Esophagus squamous epithelium (tissue), 5 donors: ENCODE measurements at places on chromosomes 5 and 9.

DNA sequence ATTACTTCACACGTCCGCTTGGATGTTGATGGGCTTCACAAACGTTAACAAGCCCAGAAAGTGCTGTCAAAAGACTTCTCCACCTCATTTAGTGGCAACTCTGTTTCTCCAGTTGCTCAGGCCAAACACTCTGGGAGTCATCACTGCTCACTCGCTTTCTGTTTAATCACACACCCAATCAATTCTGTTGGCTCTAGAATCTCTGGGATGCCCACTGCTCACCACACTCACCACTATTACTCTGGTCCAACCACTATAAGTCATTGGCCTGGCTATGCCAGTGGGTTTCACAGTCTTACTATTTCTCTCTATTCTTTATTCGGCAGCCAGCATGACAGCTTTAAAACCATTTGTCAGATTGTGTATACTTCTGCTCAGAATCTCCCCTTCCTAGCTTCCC, 163.5 kb downstream of the KDM4C start:
- no peak overlapping the region for H3K27ac ChIP-seq
- H3K36me3 ChIP-seq, result no peaks in the 10 kb centered on the region
- DNase-seq, result no peak
- no peaks in the 10 kb centered on the region for H3K27me3 ChIP-seq
- no peak overlapping the region for H3K4me3 ChIP-seq
- H3K4me1 ChIP-seq, result no peaks in the 10 kb centered on the region

GRCh38 chr5:73094415-73094814, 26.0 kb upstream of the TMEM171 start:
- H3K27ac ChIP-seq, result no peak overlapping the region
- H3K4me3 ChIP-seq, result no peak overlapping the region
- no peaks in the 10 kb centered on the region for H3K4me1 ChIP-seq
- no peaks in the 10 kb centered on the region for H3K27me3 ChIP-seq
- DNase-seq, result no peak

DNA sequence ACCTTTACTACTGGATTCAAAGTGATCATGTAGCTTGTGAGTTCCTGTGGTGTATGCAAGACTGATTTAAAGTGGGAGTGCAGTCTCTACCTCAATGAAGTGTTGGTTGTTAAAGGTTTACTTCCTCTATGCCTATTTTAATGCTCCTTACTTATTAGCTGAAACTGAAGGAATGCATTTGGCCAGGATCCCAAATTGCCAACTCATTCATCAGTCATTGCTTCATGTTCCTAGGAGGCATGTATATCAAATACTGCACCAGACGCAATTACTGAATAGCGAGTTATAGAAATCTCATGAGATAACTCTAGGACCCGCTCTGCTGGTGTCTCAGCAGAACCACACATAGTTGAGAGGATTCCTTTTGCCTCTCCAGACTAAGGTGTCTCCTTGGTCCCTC, 143.0 kb upstream of the RPS23 start:
- no peaks in the 10 kb centered on the region for H3K36me3 ChIP-seq
- no peaks in the 10 kb centered on the region for H3K27me3 ChIP-seq
- no peak overlapping the region for H3K27ac ChIP-seq

DNA sequence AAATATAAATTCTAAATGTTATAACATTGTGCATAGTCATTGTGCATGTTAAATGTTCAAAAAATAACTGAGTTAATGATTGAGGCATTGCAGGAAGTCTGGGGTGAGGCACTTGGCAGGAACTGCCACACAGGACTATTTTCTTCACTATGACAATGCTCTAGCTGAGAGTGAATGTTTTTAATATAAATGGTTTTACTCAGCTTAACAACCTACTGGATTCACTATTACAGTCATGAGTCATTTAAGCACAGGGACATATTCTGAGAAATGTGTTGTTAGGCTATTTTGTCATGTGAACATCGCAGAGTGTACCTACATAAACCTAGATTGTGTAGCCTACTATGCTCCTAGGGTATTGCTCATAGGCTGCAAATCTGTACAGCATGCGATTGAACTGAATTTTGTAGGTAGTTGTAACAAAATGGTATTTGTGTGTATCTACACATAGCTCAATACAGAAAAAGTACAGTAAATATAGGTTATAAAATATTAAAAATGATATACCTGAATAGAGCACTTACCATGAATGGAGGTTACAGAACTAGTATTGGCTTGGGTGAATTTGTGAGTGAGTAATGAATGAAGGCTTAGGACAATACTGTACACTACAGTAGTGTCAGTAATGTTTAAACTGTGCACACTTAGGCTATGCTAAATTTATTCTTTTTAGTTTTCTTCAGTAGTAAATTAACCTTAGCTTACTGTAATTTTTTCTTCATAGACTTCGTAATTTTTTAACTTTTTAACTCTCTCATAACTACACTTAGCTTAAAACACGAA, 346.1 kb upstream of the PTGER4 start:
- H3K4me3 ChIP-seq, result no peak overlapping the region
- no peak overlapping the region for H3K27ac ChIP-seq
- H3K27me3 ChIP-seq, result no peaks in the 10 kb centered on the region

GRCh38 chr5:67878933-67879332, 336.6 kb upstream of the PIK3R1 start:
- H3K4me3 ChIP-seq, result no peak overlapping the region
- H3K27me3 ChIP-seq, result no peaks in the 10 kb centered on the region
- no peaks in the 10 kb centered on the region for H3K36me3 ChIP-seq
- H3K27ac ChIP-seq, result peak overlapping the region; percentile 56

DNA sequence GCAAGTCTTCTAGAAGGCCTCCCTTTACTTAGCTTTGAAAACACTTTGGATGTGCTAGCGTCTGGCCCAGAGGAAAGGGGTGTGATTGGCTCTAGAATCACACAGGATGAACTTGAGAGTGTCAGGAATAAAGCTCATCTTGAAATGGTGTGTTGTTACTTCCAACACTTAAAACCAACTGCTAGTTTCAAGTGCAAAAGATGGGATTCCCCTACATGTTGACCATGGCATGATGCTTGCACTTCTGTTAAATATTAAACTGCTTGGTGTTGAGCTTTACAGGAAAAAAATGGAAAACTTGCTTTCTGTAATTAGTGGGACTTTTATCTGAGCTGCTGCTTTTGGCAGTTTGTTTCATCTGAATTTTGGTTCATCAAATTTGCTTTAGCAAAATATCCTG, 261.1 kb downstream of the MED10 start:
- no peaks in the 10 kb centered on the region for H3K4me1 ChIP-seq
- no peaks in the 10 kb centered on the region for H3K36me3 ChIP-seq
- no peak overlapping the region for H3K4me3 ChIP-seq
- no peak overlapping the region for H3K27ac ChIP-seq

DNA sequence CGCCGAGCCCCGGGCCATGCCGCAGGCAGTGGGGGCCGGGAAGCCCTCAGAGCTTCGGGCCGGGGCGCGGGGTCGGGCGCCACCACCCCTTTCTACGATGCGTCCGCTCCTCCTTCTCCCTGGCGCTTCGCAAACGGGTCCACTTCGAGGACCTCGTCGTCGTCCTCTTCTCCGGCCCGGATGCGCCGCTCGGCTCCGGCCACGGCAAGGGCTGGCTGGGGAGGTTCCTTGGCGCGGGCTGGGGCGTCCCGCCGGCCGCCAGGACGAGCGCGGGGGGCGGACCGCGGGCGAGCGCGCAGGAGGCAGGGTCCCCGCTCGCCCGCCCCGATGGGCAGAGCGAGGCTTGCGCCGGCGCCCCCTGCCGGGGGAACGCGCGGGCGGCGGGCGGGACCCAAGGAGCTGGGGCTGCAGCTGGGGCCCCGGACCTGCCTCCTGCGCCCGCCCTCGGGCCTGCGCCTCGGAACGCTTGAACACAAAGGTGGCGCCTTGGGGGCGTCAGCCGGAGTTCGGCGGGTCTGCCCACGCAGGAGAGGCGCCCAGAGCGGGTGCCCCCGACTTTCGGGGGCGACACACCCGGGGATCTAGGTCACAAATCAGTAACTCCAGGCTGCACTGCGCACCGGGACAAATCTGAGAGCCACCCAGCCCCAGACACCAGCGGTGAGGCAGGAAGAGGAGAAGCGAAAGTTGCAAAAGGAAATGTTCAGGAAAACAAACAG, at the start of gene ROR2:
Gene ROR2 (minus strand): TSS at position 283 of the 719 bp plus-strand sequence.
- H3K27me3 ChIP-seq, result no peaks in the 10 kb centered on the region
- H3K4me3 ChIP-seq, result peak within 1 kb of the TSS; percentile 50
- no peaks in the 10 kb centered on the region for H3K36me3 ChIP-seq
- H3K4me1 ChIP-seq, result peaks cover 23% of the 10 kb centered on the region

DNA sequence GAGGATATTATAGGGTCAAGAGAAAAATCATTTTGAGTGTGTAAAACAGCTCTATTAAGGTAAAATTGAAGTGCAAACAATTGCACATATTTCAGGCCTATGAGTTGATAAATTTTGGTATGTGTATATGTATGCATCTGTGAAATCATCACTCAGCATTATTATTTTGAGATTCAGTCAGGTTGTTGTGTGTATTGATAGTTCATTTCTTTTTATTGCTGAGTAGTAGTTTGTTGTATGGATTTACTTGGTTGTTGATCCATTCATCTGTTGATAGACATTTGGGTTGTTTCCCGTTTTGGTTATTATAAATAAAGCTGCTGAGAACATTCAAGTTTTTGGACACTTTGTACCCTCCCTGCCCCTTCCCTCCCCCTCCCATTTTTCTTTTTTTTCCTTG, 50.3 kb downstream of the RAB24 start:
- no peak overlapping the region for H3K4me3 ChIP-seq
- H3K27ac ChIP-seq, result no peak overlapping the region
- no peaks in the 10 kb centered on the region for H3K27me3 ChIP-seq
- no peak for DNase-seq
- H3K4me1 ChIP-seq, result peaks cover 4% of the 10 kb centered on the region

GRCh38 chr5:75342836-75343235, 5.8 kb downstream of the HMGCR start:
- DNase-seq, result no peak
- H3K36me3 ChIP-seq, result peaks cover 55% of the 10 kb centered on the region
- H3K4me1 ChIP-seq, result peaks cover 52% of the 10 kb centered on the region
- no peak overlapping the region for H3K4me3 ChIP-seq
- no peak overlapping the region for H3K27ac ChIP-seq

DNA sequence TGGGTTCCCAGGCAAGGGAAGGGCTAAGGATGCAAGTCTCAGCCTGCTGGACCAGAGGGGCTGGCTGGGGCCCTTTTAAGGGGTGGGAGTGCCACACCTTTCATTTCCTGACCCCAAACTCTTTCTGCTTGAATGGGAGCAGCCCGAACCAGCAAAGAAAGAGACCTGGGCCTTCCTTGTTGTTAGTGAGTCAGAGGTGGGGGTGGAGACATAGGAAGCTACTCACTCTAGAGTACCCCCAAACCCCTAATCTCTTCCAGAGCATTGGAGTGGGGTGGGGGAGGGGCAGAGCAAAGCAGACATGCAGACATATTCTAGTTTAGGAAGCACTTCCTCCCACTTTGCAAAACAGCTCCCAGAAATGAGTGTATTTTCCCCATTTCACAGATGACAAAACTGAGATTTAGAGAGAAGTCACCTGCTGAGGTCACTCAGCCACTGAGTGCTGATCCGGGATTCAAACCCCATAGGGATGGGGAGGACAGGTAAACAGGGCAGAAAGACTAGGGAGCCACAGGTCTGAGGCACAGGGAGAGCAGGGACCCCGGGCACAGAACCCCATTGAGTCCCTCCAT, 6.0 kb upstream of the AQP3 start:
- H3K36me3 ChIP-seq, result no peaks in the 10 kb centered on the region
- peak overlapping the region; percentile 81 for H3K27ac ChIP-seq
- no peaks in the 10 kb centered on the region for H3K27me3 ChIP-seq
- no peak for DNase-seq
- H3K4me1 ChIP-seq, result peaks cover 13% of the 10 kb centered on the region

- H3K4me1 ChIP-seq, result peaks cover 34% of the 10 kb centered on the region
- no peak for DNase-seq
- no peaks in the 10 kb centered on the region for H3K27me3 ChIP-seq
- H3K27ac ChIP-seq, result no peak overlapping the region
- H3K4me3 ChIP-seq, result no peak overlapping the region
- H3K36me3 ChIP-seq, result no peaks in the 10 kb centered on the region
Observed at GRCh38 chr5:141716009-141716408, 34.0 kb upstream of the ARAP3 start.

DNA sequence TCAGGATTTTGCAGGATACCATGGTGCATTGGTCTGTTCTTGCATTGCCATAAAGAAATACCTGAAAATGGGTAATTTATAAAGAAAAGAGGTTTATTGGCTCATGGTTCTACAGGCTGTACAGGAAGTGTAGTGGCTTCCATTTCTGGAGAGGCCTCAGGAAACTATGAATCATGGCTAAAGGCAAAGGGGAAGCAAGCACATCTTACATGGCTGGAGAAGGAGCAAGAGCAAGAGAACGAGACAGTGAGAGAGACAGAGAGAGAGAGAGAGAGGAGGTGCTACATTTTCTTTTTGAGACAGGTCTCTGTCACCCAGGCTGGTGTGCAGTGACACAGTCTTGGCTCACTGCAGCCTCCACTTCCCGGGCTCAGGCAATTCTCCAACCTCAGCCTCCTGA, 43.9 kb downstream of the P4HA2 start:
- no peak overlapping the region for H3K4me3 ChIP-seq
- no peaks in the 10 kb centered on the region for H3K36me3 ChIP-seq
